ENCODE measurements at places on chromosomes 13 and 19. TPM values are rescaled to one million over a fixed set of nuclear protein-coding genes. Genes with fewer than 3 reads are reported as not detected.

- no peak for DNase-seq
Observed at GRCh38 chr13:111880185-111880584, 186.8 kb upstream of the SOX1 start.

- DNase-seq = no peak
Observed at GRCh38 chr13:83884141-83884540, 1.9 kb upstream of the SLITRK1 start.

- DNase-seq = no peak
Observed at GRCh38 chr13:102812611-102813287, 13.8 kb downstream of the BIVM start.

The SKA3 gene
- total RNA-seq = 3.1 TPM

GRCh38 chr19:19817357-19817756 is 4.2 kb downstream of the ZNF506 start:
- no peak for DNase-seq

DNA sequence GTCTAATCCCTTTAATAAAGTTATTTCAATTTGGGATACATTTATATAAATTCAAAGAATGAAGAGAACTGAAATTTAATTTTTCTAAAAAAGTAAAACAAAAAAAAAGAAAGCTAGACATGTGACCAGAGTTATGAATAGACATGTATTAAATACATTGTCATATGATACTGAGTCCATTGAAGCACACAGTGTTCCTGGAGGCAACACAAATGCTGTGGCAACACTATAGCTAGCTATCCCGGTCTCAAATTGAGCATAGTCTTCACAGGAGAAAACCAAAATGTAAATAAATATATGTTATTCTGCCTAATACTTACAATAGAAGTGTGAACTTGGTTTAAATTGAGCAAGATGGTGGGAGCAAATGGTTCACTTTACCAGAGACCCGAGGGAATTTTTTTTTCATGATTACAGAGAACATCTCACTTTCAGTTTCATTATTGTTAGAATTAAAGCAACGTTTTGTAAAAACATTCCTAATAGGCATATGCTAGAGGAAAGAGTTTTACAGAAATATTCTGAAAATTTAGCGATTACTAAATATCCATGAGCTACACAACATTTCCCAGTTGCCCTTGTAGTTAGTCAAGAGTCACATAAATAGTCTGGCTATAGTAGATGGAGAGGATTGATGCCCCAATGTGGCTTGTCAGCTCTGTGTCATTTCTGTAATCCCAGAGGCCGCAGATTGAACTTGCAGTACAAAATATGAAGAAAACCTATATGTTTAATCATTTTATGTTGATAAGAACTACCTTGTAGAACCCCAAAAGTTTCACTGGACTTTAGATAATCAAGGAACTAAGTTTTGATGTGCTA is 775.7 kb upstream of the SPRY2 start:
- DNase-seq = no peak

The ELSPBP1 gene
- not detected for total RNA-seq

GRCh38 chr19:10227026-10227971 is 3.8 kb downstream of the S1PR2 start:
- DNase-seq = no peak

The CYP4F12 gene
- not detected for total RNA-seq

- DNase-seq = no peak
Observed at GRCh38 chr19:18594096-18594823, 5.7 kb downstream of the REX1BD start.

The EFNB2 gene
- total RNA-seq = 36.6 TPM

DNA sequence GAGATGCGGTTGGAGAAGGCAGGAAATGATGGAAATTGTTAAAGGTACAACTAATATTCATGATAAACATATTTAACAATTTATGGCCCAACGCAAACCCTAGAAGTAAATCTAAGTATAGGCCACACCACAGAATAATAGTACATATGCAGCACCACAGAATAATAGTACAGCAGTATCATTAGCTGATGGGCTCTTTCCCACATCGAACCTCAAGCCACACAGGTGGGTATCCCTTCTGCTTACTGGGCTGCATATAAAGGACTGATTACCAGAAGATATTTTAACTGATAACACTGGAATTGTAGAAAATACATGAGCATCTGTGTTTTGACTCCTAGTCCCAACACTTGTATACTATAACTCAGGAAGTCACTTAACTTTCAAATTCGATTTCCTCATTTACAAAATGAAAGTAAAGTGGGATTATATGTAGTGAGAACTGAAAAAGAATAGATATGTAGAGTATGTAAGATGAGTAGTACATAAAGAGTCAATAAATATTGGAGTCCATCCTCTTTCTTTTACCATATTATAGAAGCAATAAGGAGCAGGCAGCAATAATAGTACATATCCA is 91.5 kb downstream of the TSC22D1 start:
- DNase-seq = no peak

- no peak for DNase-seq
Observed at GRCh38 chr19:18644196-18645034, 7.6 kb downstream of the KLHL26 start.

The APOC1 gene
- 2.2 TPM for total RNA-seq

GRCh38 chr13:40348096-40348679 is 318.3 kb downstream of the FOXO1 start:
- DNase-seq = no peak

- DNase-seq = no peak
Observed at GRCh38 chr19:19049406-19049805, 14.4 kb upstream of the SLC25A42 start.

DNA sequence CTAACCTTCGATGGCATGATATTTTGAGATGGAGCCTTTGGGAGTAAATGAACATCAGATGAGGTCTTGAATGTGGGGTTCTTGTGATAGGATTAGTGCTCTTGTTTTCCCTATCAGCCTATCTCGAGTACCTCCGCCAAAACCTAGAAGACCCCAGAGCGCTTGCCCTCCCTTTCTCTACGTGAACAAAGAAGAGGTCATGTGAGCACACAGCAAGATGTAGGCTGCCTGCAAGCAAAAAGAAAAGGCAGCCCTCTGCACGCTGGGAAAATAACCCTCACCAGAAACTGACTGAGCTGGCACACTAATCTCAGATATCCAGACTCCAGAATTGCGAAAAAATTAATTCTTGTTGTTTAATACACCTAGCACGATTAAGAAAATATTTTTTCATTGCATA is 799.8 kb upstream of the SLC10A2 start:
- DNase-seq = no peak

The METTL21C gene
- not detected for total RNA-seq

The KCNRG gene
- total RNA-seq = 0.59 TPM

DNA sequence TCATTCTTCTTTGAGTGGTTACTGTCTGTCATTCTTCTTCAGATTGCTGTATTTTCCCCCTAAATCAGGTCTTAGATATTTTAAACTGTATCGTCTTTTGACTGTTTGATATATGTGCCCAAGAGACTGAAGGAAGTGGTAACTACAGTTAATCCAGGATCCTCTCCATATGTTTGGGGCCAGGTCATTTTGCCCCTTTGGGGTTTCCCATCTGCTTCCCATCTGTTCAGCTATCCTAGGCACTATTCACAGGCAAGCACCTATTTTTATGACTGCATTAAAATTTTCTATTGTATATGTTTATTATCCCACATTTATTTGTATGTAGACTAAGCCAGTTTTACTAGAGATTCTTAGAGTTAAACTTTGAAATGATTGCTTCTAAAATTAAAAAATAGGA is 244.2 kb downstream of the PCCA start:
- DNase-seq = no peak

DNA sequence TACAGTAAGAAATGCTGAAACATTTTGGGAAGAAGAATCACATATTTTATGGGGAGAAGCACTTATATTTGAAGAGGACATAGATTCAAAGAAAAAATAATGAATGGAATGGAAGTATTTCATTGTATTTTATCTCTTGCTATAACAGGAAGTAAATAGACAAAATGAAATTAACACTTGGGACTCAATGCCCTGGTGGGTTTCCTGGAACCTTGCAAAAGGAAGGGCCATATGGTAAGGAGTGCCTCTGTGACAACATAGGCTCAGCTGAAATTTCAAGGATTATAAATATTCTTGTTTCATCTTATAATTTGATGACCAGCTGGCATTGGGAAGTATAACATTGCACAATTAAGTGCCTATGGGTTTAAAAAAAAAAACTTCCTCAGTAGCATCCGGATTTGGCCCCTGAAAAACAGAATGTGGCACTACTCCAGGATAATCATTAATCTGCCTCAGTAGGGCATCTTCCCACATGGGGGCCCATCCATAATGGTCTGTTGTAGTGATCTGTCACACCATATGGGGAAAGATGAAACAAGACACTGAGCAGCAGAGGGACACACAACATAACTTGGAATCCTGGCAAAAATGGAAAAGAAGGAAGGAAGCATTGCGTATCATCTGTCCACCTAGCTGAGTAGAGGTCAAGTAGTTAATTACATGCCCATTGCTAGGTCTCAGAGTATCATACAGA is 321.6 kb downstream of the NDFIP2 start:
- no peak for DNase-seq

The ZNF536 gene
- not detected for total RNA-seq

The LYPD3 gene
- 0.39 TPM for total RNA-seq

The DPF1 gene
- 2.4 TPM for total RNA-seq
